Gastrocnemius medialis (tissue), 4 donors: ENCODE measurements at places on chromosomes 6 and 20. TPM values are rescaled to one million over a fixed set of nuclear protein-coding genes. Genes with fewer than 3 reads are reported as not detected.

The SLC25A27 gene
- total RNA-seq = 24.2 TPM

The BTN1A1 gene
- total RNA-seq = not detected

The OR2J3 gene
- total RNA-seq = not detected

The ZBTB46 gene
- 7.1 TPM for total RNA-seq

DNA sequence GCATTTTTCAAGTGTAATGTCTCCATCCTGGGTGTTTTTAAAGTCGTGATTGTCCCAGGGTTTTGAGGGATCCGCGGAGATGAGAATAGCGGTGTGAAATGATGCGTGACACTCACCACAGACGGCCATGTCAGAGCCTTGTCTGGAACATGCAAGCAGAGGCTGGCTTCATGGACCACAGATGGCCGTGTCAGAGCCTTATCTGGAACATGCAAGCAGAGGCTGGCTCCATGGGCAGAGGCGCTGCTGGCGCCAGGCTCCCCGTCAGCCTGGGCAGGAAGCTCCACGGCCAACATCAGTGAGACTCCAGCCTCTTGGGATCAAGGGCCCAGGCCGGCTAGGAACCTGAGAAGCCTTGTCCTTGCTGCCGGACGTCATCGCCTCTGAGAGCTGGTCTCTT, 7.7 kb upstream of the MRGBP start:
- H3K36me3 ChIP-seq = no peaks in the 10 kb centered on the region
- no peaks in the 10 kb centered on the region for H3K27me3 ChIP-seq
- no peak overlapping the region for H3K27ac ChIP-seq
- H3K4me3 ChIP-seq = no peak overlapping the region
- DNase-seq = no peak

DNA sequence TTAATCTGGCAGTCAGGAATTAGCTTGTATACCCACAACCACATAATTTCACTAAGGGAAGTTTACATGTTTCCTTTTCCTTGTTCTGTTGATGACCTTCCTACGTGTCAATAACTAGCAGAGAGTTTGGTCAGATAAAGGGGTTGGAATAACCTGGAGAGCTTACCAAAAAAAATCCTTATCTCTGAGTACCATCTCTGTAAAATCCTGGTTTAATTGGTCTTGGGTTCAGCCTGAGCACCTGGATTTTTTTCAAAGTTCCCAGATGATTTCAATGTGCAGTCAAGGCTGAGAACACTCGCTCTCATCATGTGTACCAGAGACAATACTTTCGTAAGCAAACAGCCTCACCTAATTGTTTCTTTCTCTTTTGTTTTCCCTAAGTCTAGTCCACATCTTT, 483.8 kb upstream of the FLRT3 start:
- no peaks in the 10 kb centered on the region for H3K27me3 ChIP-seq
- no peaks in the 10 kb centered on the region for H3K4me1 ChIP-seq
- DNase-seq = no peak
- no peak overlapping the region for H3K27ac ChIP-seq
- H3K4me3 ChIP-seq = no peak overlapping the region
- H3K36me3 ChIP-seq = no peaks in the 10 kb centered on the region

DNA sequence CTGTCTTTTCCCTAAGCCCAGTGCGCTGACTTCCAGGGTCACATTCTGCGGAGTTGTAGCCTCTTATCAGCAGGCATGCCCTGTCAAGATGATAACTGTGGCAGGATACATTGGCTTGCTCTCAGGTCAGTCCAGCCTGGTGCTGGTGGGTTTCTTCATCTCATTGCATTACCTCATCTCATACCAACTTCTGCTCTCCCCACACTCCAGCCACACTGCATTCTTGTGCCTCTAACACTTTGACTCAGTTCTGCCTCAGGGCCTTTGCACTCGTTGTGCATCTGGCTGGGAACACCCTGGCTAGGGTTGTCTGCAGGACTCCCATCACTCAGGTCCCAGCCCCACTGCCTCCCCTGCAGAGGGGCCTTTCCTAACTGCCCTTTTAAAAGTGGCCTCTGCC, 110.3 kb upstream of the BACH2 start:
- peaks cover 9% of the 10 kb centered on the region for H3K4me1 ChIP-seq
- no peaks in the 10 kb centered on the region for H3K27me3 ChIP-seq
- no peak overlapping the region for H3K4me3 ChIP-seq
- no peak overlapping the region for H3K27ac ChIP-seq

- H3K27ac ChIP-seq = no peak overlapping the region
- no peaks in the 10 kb centered on the region for H3K27me3 ChIP-seq
- H3K4me3 ChIP-seq = no peak overlapping the region
- no peak for DNase-seq
- no peaks in the 10 kb centered on the region for H3K4me1 ChIP-seq
Measured at GRCh38 chr20:37808233-37809070, 94.5 kb upstream of the VSTM2L start.
